ENCODE measurements at places on chromosomes 7 and 10.

- no peak for DNase-seq
Measured at GRCh38 chr7:81845744-81846241, 75.9 kb upstream of the HGF start.

DNA sequence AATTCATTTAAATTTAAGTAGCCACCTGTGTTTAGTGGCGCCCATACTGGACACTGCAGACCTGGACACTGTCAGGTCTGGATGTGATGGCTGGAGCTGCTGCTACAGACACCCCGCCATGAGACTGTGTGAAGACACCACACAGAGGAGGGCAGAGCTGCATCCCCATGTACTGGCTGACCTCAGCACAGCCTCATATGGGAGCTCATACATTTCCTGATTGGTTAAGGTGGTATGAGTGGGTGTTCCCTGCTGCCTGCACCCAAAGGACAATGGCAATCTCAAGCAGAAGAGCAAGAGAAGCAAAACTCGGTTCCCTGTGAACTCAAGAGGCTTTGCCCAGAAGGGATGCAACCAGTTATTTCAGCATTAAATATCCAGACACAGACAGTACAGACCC lies 60.0 kb downstream of the DLG5 start:
- no peak for DNase-seq

DNA sequence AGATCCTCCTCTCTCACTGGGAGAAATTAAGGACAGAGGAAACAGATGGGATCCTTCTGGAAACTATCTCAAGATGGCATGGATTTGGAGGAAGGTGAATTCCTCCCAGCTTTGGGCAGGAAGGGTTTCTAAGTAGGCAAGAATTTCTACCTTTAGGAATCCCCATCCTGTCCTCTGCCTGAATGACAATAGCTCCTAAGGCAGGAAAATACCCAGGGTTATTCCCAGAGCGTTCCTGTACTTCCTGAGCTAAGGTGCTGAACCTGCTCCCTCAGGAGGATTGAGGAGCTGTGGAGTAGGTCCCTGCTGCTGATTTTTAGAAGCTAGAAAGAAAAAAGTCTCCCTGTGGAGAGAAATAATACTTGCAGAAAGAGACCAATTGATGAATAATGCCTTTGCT lies 568 bp downstream of the MGAM2 start:
- DNase-seq: no peak

DNA sequence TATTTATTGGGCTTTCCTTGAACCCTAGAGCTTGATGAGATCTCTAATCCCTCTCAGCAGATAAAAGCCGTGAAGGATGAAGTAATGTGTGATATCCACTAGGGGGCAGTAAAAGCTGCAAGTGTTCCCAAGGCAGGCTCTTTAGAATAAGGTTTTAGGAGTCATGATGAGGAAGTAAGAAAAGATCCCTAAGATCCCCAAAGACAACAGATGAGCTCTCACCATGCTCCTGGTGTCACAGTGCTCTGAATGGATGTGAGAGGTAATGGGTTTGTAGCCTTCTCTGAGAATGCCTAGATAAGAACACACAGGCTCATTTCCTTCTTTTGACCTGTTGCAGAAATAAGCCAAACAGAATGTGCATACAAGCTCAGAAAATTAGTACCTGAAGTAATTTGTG lies 70.4 kb upstream of the ITPRID1 start:
- peak; percentile 72 for DNase-seq

- no peak for DNase-seq
Measured at GRCh38 chr7:130875901-130876300, 141.9 kb upstream of the KLF14 start.

DNA sequence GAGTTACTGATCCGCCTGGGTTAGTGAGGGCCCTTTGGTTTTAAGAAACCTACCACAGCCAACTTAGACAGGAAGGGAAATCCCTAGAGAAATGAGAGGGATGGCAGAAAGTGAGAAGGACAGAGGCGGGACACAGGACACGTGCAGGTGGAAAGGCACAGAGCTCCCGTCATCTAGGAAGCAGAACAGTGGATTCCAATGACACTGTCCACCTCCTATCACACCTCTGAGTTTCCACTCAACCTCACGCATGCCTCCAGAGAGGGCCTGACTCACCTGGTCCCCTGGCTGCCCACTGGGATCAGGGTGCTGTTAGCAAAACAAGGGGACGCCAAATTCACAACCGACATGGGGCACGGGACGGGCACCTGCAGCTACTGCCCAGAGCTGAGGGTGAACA lies 26.3 kb downstream of the CPXM2 start:
- no peak for DNase-seq

- DNase-seq: no peak
Measured at GRCh38 chr10:103740611-103741010, 114.8 kb downstream of the SH3PXD2A start.
